Non-pigmented ciliary epithelial cell (primary cell): ENCODE measurements at places on chromosomes 16 and 17.

GRCh38 chr16:78988361-78988969 lies 612.1 kb downstream of the MAF start:
- DNase-seq, result no peak

- no peak for DNase-seq
These were observed 65.5 kb downstream of the SCNN1B start for GRCh38 chr16:23367564-23367963.

DNA sequence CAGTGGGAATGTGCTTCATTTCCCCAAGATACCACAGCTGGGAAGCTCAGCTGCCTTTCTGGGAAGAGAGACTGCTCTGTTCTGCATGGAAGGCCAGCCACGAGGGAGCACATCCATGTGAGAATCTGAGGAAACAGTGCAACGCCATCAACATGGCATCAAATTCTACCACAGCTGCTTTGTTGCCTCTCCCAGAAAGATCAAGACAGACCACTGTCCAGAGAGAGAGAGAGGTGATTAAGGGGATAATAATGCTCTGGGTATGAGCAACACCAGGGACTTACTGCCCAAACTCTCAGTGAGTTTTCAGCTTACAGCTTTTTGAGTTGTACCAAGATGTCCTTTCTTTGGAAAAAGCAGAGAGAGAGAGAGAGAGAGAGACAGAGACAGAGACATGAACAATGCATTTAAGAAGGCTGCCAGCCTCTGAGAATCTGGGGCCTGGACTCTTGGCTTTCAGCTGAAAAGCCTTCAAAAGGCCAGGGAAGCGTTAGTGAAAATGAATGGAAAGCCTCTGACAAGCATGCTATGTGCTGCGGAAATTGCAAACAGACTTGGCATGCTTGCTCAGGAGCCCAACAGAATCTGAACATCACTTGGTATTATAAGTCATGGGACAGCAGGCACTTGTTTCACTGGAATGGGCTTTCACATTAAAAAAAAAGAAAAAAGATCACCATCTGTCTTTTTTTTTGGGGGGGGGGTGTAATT lies 223.1 kb downstream of the MAP2K6 start:
- DNase-seq, result peak; percentile 31

- no peak for DNase-seq
These were observed 16.5 kb upstream of the ST6GALNAC1 start for GRCh38 chr17:76659928-76660655.

DNA sequence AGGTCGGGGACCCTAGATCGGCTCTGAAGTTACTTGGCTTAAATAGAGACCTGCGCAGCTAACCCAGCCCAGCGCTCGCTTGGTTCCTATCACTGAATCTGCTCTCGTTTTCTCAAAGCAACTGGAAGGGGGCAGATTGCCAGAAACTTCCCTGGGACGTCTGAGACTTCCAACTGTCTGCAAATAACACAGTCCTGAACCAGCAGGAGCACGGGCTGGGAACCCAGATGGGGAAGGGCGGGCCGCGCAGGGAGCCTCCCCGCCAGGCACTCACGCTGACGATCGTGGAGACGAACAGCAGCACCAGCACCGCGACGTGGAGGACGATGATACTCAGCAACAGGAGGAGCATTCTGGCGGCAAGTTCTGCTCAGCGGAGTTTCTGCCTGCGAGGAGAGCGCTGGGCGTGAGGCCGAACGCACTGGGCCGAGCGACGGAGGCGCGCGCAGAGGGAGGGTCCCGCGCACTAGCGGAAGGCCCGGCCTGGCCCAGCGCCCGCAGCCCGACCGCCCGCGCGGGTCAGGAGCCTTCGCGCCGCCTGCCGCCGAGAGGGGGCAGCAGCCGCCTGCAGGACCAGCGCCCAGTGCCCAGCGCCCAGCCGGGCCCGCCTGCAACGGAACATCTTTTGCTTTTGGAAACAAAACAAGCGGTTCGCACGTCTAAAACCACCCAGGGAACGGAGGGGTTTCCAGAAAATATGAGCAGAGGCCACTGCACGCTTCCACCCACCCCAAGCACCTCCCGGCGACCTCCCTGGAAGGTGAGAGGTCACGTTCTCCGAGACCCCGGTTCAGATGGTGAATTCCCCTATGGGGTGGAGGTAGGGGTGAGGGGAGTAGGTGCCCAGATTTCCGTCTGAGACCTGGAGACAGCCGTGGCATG lies 4.5 kb downstream of the PMP22 start:
- no peak for DNase-seq

- DNase-seq, result no peak
These were observed 146.9 kb upstream of the NOL11 start for GRCh38 chr17:67570797-67571196.

DNA sequence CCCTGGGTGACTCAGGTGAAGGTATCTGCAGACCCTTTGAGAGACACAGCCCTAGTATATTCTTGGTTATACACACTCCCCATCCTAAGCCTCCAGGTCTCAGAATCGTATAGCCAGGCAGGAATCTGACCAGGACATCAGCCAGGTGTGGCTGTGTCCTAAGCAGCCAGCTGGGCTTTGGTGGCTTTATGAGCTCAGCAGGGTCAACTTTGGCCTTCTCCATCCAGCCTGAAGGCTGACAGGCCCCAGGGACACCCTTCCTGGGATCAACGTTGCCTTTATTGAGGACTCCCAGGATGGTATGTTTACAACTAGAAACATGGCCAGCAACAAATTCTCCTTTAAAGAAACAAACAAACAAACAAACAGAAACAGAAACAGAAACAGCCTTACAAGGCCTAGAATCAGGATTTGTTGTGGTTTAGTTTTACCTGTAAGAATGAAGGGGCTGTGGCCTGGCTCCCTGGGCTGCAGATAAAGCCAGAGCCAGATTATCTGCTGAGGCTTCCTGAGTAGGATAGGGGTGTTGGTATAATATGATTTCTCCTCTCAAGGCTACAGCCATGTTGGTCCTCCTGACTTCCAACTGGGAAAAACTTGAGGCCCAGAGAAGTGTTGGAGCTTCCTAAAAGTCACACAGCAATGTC lies 8.5 kb downstream of the KIF19 start:
- DNase-seq, result no peak

- DNase-seq, result no peak
These were observed 228.3 kb upstream of the WSCD1 start for GRCh38 chr17:5841862-5842261.

DNA sequence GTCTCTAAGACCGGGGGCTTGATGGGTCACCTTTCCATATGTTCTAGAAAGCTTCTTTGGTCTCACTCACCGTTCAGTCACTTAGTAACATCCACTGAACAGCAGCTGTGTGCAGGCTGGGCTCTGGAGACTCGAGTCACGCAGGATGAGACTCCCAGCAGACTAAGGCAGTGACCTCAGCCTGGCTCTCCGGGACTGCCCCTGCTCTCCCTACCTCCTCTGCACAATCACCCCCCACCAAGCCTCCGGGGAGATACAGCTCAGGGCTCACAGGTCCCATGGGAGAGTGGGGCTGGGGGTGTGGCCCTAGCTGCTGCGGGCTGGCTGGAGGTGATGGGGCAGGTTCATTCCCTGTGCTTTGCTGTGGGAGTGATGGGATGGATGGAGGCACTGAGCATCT lies 14.1 kb downstream of the FLYWCH2 start:
- DNase-seq, result no peak

GRCh38 chr17:65559804-65560627 lies 1.4 kb downstream of the AXIN2 start:
- no peak for DNase-seq

- no peak for DNase-seq
These were observed 118.8 kb upstream of the FOXF1 start for GRCh38 chr16:86391486-86391885.

GRCh38 chr17:28693869-28694268 lies 17.8 kb downstream of the PROCA1 start:
- no peak for DNase-seq

GRCh38 chr17:55601874-55602364 lies 90.7 kb upstream of the SMIM36 start:
- DNase-seq, result no peak

DNA sequence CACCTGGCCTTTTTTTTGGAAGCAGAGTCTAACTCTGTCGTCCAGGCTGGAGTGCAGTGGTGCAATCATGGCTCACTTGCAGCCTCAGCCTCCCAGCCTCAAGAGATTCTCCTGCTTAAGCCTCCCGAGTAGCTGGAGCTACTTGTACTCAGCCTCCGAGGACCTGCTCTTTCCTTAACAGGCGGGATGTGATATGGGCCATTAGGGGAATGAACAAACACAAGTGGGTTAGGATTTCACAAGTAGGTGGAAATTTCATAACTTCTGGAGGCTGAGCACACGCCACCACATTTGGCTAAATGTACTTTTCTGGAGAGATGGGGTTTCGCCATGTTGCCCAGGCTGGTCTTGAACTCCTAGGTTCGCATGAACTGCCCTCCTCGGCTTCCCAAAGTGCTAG lies 4.1 kb downstream of the PAM16 start:
- DNase-seq, result no peak

GRCh38 chr16:86418981-86419380 lies 91.3 kb upstream of the FOXF1 start:
- DNase-seq, result no peak

- DNase-seq, result no peak
These were observed 22.8 kb downstream of the ATP6V0D1 start for GRCh38 chr16:67458121-67458641.

DNA sequence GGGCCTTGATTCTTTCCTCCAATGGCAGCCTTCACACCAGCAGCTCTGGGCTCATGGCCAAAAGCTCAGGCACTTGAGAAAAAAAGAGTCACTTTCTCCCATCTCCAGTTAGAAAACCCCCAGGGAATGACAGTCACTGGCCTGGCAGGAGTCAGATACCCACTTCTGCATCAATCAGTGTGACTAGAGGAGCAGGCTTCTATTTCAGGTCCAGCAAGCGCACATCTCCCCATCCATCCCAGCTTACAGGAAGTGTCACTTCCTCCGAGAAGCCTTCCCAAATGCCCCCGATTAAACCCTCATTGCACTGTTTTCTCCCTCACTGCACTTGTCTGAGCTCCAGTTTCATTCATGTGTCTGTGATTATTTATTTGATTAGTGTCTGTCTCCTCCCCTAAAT lies 30.4 kb upstream of the CCL1 start:
- no peak for DNase-seq

DNA sequence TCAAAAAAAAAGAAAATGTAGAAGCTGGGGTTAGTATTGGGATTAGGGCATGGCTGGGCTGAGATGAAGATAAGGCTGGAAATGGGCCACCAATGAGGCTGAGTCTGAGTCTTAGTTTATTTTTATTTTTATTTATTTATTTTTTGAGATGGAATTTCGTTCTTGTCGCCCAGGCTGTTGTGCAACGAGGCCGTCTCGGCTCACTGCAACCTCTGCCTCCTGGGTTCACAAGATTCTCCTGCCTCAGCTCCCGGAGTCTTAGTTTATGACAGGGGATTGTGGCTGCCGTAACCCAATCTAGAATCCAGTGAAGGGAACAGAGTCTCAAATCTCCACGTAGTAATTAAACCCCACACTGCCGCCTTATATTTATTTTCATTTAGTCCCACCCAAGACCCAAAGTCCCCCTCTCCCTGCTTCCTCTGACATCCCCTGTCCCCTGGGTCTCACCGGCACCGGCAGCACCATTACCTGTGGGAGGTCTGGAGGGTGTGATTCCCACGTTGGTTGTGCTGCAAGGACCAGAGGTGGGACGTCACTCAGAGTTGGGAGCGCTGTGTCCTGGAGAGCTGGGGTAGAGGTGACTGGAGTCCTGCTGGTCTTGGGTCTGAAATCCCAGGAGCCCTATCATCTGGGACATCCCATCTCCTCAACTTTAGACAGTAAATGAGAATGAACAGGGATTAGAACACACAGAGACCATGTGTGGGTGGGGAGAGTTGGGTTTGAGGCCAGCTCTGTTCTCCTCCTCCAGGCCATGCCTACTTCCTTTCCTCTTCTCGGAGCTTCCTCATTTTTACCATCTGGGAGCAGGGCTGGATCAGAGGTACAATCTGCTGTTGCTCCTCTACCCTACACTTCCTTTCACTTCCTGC lies at the start of gene CLEC10A:
CLEC10A (minus strand) TSS at position 671 of the 875 bp plus-strand sequence. CDS start 1,439 bp downstream, outside the sequence.
- DNase-seq, result no peak

- no peak for DNase-seq
These were observed at the start of gene ANKRD13B for GRCh38 chr17:29592850-29593551. Gene ANKRD13B, plus strand, starts transcription at chr17:29593132. Its CDS starts 490 bp downstream, at chr17:29593622.

DNA sequence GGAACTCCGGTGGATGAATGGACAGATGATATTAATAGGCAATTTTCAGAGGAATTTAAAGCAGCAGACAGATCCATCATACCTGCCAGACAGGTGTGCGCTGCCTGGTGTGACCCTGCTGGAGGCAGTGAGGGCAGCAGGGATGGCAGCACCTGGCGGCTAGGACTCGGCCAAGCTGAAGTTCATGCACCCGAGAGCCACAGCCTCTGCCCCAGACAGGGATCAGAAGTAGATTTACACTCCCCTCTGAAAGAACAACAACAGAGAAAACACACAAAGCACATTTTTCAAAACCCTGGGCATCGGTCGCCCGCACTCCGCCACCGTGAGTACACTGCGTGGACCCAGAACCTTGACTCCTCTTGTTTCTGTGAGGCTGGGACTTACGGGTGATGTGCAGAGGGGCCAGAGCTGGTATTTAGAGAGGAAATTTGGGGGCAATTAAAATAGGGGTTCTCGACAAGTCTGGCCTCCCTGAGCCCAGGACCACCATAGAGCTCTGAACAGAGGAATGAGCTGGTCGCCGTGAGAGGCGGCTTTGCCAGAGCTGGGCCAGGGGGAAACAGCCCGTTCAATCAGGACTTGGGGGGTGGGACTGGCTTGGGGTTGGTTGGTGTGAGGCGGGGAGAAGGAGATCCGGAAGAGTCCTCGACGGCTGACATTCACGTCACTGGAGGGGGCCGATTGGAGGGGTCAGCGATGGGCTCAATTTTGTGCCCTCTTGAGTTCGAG lies 101.0 kb downstream of the METRNL start:
- DNase-seq, result no peak

GRCh38 chr17:37109731-37110710 lies 161.3 kb downstream of the AATF start:
- no peak for DNase-seq

- DNase-seq, result no peak
These were observed 42.0 kb upstream of the MMD start for GRCh38 chr17:55463600-55463999.

DNA sequence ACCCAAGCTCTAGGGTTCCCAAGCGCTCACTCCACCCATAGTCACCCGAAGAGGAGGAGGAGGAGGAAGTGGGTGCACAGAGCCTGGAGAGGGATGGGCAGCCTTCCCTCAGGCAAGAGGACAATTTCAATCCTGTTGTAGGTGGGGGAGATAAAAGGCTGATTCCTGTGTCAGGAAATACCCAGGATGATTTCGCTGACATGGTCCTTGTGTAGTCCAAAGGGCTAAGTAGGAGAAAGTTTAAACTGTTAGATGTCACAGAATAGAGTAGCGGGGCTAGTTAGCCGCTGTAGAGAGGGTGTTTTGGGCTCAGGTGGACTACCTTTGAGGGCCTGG lies 1.3 kb upstream of the EXOC7 start:
- DNase-seq, result no peak

GRCh38 chr16:89442990-89443726 lies 47.2 kb downstream of the ANKRD11 start:
- DNase-seq, result no peak
